ENCODE measurements at places on chromosomes 6 and 20.

DNA sequence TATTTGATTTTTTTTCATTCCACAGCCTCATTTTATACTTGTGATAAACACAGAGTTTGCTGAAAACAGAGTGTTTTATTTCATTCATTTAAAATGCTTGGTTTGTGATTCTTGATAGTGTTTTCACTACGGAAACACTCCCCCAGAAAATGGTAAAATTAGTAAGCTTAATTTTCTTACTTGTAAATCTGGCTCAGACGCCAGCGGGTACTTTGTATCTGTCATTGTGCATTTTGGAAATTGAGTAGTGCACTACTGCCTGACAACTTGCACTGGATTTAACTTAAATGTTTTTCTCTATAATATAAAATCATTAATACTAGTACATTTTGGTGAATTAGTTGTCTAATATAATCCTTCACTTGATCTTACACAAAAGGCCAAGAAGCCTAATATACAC is 37.0 kb upstream of the HINT3 start:
- no peak for DNase-seq

DNA sequence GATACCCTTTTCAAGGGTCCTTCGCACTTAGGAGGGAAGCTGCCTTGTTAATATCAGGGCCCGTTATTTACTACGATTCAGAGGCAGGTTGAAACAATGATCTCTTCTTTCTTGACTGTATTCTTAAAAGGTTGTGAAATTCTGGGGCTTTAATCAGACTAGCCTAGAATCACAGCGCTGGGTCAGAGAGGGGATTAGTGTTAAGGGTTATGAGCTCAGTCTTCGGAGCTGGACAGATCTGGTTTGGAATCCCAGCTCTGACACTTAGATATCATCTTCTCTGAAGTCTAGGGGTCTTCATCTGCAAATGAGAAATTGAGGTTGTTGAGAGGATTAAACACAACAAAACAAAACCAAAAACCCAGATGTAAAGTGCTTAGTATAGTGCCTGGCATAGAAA is 77.4 kb downstream of the CD83 start:
- no peak for DNase-seq

DNA sequence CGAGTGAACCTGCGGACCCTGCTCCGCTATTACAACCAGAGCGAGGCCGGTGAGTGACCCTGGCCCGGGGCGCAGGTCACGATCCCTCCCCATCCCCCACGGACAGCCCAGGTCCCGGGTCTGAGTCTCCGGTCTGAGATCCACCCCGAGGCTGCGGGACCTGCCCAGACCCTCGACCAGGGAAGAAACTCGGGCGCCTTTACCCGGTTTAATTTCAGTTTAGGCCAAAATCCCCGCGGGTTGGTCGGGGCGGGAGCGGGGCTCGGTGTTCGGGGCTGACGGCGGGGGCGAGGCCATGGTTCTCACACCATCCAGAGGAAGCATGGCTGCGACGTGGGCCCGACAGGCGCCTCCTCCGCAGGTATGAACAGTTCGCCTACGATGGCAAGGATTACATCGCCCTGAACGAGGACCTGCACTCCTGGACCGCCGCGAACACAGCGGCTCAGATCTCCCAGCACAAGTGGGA is 46.9 kb upstream of the TRIM26 start:
- DNase-seq, result no peak

DNA sequence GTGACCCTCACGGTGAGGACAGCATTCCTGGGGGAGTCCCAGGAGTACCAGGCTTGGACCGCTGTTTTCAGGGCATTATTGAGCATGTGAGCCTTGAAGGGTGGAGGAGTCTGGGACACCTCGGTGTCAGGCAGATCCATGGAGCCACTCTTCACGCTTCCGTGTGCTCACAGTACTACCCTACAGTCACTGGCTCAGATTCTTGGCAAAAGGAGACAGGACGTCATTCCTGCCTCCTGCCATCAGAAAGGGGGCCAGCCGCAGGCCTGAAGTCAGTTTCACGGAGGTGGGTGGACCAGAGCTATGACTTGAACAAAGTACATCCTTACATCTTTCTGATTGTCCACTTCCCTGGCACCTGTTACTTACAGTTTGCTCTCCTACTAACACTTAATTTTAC is 88.9 kb upstream of the CD83 start:
- no peak for DNase-seq

- DNase-seq, result no peak
Observed at GRCh38 chr6:18262702-18263417, 1.5 kb downstream of the DEK start.
